Esophagus muscularis mucosa (tissue), 4 donors: ENCODE measurements at places on chromosomes 5 and 9. TPM values are rescaled to one million over a fixed set of nuclear protein-coding genes. Genes with fewer than 3 reads are reported as not detected.

Gene FAM221B
- not detected for total RNA-seq

Gene NUDT12
- 18.3 TPM for total RNA-seq

Gene OBP2A
- total RNA-seq, result not detected

Gene PDE6A
- total RNA-seq, result not detected

Gene ACOT12
- total RNA-seq, result not detected

Gene IFNE
- not detected for total RNA-seq

Gene SCAI
- 6.9 TPM for total RNA-seq

- DNase-seq, result no peak
Observed at GRCh38 chr9:706606-707459, 134.7 kb upstream of the DMRT1 start.

DNA sequence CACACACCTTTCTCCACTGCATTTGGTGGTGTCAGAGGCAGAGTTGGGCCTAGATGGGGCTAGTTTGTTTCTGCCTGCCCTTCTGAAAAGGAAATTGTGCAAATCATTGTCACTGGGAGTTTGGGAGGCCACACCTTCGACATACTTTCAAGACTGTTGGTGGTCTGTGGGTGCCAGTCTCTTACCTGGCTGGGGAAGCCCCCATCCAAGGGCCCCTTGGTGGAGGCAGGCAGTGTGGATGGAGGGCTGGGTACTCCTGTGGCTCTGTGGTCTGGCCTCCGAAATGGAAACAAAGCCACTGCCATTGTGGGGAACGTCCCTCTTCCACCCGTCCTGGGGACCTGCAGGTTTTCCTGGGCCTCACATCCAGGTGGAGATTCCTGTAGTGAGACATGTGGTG, 10.9 kb upstream of the PHYHD1 start:
- DNase-seq, result no peak

- DNase-seq, result no peak
Observed at GRCh38 chr5:15850536-15850935, 329.1 kb downstream of the MARCHF11 start.

DNA sequence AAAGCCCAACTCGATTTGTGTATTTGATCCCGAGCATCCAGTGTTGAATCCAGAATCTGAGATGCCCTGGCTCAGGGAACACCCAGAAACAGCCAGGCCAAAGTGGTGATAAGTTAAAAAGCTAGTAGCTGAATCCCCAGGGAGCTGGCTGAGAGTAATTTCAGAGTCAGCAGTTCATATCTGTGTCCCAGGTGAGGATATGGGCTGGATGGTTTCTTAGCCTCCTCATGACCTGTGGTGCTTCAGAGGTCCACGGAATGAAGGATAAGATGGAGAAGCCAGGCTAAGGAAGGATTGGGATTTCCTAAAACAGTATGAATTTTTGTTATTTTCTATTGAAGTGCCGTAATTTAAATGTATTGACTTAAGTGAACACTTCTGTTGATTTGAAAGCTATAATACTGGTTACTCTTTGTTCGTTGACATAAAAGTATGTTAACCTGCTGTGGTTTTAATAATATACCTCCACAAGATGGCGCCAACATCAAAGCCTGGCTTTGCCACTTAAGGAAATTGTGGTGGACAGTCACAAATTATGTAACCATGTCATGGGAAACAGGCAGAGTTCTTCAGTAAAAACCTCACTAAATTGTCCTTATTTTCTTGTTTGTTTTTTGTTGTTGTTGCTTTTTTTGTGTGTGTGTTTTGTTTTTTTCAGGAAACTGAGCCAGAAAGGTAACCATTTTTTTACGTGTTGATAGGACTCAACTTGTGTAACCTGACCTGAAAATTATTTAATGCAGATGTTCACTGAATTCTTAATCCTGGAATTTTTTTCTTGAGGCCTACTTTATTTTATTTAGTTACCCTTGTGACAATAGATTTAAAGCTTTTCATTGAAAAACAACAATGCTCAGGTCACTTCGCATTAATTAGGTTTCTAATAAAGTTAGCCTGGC, 11.4 kb downstream of the MTAP start:
- no peak for DNase-seq

DNA sequence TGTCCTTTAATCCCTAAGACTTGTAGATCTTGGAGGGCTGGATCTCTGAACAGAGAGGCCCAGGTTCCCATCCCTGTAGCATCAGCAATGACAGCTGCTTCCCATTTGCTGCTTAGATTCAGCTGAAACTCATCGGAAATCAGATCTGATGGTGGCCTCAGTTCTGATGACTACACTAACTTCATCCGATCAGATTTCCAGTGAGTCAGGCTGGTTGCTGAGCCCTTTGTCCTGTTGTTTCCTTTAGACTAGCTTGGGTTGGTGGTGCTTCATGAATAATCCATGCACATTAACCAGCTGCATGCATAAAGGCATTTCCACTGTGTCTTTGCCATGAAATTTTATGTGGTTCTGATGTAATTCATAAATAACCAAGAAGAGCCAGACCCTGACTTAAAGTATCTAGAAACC, 195.2 kb upstream of the TUT7 start:
- DNase-seq, result no peak

DNA sequence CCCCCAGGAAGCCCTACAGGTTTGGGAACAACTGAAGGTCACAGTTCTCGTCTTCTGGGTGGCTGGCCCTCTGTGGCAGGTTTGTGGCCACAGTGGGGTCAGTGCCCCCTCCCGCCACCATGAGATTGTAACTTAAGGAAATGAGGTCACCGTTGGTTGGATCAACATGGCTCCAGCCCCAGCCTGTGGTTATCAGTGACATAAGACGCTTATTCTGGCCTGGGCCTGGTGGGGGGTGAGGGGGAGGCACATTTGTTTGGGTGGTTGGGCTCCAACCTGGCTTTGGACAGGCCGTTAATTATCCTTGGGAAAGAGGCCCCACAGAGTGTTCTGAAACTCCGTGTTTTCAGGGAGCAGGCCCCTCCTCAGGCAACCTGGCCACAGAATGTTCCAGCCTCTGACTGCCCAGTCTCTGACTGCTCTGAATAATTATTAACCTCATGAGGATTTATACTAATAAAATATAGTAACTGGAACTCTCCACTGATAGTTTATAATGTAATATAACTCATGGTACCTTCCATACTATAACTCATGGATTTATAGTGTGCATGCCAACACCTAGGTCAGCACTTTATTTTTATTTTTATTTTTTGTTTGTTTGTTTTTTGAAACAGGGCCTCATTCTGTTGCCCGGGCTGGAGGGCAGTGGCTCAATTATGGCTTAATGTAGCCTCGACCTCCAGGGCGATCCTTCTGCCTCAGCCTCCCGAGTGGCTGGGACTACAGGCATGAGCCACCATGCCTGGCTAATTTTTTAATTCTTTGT, 58.0 kb upstream of the RPL26L1 start:
- DNase-seq, result no peak

DNA sequence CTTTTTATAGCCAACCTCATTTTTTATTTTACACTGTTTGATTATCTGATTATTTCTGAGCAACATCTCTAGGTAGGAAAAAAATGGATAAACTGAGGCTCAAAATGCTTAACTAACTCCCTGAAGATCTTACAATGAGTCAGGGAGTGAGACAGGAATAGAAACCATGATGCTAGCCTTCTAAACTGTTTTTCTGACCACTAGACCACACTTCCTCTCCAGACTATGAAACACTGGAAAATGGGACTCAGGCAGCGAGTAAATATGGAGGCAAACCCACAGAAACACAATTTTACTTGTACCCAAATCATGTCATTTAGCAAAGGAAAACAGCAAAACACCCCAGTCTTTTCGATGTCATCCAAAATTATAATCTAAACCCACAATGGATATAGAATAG, 129.9 kb upstream of the ANKH start:
- DNase-seq, result no peak

DNA sequence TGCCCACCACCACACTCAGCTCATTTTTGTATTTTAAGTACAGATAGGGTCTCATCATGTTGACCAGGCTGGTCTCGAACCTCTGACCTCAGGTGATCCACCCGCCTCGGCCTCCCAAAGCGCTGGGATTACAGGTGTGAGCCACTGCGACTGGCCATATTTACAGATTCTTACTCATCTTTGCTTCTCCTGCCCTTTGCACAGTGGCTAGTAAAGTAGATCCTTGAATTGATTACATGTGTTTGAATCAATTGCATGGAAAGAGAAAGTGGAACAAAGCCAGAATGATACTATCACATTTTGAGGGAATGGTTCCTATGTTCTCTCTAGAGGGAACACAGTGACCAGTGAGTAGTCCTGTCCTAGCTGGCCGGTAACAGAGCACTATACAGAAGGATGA, 15.4 kb downstream of the KLF4 start:
- no peak for DNase-seq

DNA sequence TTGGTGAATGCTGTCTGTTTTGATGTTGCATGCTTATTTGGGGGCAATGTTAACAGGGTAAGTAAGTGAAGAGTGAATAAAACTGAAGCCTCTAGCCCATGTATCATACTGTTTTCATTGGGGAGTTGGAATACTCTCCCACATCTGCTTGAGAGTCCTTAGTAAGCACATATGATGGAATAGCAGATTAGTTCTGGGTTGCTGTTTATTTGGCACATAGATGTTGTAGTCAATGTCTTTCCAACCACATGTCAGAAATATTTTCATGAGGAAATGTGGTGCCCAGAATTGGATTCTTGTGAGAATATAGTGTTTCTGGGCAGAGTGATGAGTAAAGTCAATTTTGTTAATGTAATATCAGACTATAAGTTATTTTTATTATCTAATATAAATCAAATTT, 611.7 kb upstream of the FTMT start:
- no peak for DNase-seq

GRCh38 chr9:133321411-133321935, 14.5 kb downstream of the SURF6 start:
- DNase-seq, result no peak

DNA sequence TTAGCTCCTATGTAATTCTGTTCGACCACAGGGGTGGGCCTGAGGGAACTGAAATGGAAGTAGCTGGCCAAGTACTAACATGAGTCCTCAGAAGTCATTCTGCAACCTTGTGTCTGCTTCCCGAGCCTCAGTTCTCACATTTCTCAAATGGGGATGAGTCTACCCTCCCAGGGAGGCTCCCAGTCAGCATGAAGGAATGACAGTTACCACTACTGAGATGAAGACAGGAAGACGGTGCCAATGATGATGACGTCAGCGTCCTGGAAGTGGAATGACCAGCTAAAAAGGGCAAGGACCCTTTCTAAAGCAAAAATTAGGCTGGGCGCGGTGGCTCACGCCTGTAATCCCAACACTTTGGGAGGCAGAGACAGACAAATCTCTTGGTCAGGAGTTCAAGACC, 6.8 kb downstream of the PIP5KL1 start:
- DNase-seq, result no peak

GRCh38 chr9:130196643-130197042, 24.4 kb downstream of the NCS1 start:
- DNase-seq, result no peak

GRCh38 chr9:116372786-116373185, 219.2 kb downstream of the PAPPA start:
- DNase-seq, result no peak

- DNase-seq, result no peak
Observed at GRCh38 chr9:119827526-119827925, 458.3 kb upstream of the BRINP1 start.

DNA sequence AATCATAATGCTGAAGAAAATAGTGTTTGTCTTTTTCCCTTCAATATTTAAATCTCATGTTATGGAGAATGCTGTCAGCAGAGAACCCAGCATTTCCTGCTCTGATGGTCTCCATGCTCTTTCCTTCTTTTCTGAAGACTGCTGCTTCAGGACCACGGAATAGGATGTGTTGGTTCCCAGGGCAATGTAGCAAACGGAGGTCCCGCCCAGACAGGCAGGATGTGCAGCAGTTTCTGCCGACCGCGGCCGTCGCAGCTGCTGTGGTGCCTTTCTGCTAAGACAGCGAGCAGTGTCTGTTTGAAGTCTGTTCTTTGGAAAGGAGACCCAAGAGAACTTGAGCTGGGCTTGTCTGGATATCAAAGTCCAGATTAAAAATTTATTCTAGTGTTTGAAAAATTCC, 654.3 kb downstream of the CCDC171 start:
- no peak for DNase-seq

DNA sequence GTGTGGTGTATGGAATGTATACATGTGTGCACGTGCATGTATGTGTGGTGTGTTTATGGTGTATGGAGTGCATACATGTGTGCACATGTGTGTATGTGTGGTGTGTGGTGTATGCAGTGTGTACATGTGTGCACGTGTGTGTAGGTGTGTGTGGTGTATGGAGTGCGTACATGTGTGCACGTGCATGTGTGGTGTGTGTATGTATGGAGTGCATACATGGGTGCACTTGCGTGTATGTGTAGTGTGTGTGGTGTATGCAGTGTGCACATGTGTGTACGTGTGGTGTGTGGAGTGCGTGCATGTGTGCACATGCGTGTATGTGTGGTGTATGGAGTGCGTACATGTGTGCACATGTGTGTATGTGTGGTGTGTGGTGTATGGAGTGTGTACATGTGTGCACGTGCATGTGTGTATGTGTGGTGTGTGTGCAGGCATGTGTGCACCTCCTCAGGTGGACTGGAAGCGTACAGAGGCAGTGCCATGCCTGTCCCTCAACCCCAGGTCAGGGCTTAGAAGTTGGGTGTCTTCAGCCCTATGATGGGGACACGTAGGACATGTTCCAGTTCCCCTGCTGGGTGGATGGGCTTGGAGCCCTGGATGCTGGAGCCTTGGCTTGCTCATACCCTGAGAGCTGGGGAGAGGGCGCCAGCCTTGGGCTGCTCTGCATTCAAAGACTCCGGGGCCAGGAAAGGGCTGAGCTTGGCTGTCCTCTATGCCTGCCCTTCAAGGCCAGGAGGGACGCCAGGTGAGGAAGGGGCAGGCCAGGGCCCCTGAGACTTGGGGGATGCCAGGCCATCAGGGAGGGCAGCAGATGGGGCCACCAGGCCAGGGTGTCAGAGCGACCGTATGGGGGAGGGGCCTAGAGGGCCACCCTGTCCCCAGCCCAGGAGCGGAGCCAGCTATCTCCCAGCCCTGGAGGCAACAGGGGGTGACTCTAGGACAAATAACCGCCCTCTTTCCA, 12.2 kb downstream of the MYMK start:
- no peak for DNase-seq

DNA sequence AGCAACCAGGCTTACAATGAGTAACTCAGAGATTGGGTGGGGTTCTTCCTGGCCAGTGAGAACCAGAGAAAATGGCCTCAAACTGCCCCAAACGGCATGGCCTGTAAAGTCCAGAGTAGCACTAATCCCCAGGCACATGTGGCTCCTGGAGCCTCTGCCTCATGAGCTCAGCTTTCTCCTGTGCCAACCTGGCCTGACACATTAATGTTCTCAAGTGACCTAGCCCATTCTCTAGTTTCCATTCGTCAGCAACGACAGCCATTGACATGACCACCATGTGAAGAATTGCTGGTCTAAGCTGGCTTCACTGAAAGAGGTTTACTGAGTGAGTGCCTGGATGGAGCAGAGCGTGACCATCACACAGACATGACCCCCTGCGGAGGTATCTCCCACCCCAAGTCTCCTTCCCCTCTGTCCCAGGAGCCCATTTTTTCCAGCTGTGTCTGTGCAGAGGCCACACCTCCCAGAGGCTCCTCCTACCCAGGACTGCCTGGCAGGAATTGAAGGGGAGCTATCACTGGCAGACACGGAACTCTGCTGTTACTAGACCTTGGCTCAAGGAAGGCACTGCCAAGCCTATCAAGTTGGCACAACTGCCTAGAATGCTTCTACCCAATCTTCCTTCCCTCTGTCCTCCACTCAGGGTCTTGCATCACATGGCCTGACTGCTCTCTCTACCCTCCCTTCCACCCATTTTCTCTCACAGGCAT, 59.0 kb upstream of the BOD1 start:
- no peak for DNase-seq
